Lung microvascular endothelial cell (primary cell): ENCODE measurements at places on chromosomes 2 and 18. TPM values are rescaled to one million over a fixed set of nuclear protein-coding genes. Genes with fewer than 3 reads are reported as not detected.
A peak's percentile ranks its signal among the peaks of the same experiment; 100 is the strongest.

DSC2 gene
- total RNA-seq, result under 0.01 TPM in 2 replicates

DNA sequence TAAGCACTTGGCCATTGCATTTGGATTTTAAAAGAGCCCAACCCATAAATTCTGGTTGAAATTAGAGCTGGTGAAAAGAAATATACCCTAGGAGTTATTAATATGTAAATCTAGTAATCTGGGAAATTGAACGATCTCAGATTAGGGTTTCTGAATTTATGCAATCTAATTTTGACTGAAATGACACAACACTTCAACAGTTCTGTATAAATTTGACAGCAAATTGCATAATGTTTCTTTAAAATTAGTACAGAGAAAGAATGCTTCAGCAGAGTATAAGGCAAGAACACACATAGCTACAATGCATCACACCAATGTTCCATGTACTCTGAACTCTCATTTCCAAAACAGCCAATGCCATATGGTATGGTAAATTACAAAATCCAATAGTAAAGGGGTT lies 201.5 kb upstream of the ITGA4 start:
- DNase-seq, result no peak

GRCh38 chr2:53545604-53546003 lies 222.0 kb upstream of the CHAC2 start:
- DNase-seq, result no peak

HOXD4 gene
- total RNA-seq, result 1.3 and 4.4 TPM in 2 replicates

GRCh38 chr2:69244882-69245281 lies 142.1 kb downstream of the GFPT1 start:
- DNase-seq, result no peak

- DNase-seq, result no peak
Observed at GRCh38 chr2:157269922-157270321, 12.4 kb downstream of the GALNT5 start.

DNA sequence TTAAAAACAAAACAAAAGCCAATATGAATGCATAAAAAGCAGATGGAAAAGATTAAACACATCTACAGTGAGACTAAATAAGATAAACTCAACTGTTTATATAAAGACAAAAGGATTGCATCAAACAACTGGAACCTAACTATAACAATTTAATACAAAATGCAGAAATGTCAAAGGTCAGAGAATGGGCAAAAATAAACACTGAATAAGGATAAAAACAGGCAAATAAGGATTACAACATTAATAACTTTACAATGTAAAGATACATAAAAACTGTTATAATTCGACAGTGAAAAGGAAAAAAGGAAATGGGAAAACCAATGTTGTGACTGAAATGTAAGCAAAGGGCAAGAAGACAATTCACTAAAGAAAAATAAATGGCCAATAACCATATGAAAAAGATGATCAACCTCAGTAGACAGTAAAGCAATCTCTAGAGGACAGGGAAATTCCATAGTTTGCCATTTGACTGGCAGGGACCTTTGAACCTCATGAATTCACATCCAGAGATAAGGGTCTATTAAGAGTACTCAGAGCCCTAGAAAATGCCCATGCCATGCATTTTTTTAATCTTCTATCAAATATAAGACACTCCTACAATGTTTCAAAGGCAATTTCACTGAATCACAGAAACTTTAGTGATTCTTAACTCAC lies 83.7 kb downstream of the TMEM131 start:
- DNase-seq, result no peak

DNA sequence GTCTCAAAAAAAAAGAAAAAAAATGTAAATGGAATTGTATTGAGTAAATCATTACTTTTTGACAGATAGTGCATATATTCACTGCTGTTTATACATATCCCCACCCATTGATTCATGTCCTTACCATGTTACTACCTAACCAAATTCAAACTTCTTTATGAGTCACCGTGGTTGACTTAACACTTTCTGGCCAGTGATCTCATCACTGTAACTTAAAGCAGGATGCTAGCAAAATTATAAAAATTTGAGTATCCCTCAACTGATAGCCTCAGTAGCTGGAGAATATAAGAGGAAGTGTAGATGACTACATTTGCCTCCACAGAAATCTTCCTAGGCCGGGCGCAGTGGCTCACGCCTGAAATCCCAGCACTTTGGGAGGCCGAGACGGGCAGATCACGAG lies 13.4 kb downstream of the CNOT9 start:
- DNase-seq, result no peak

GRCh38 chr2:43343573-43344304 lies 117.3 kb upstream of the ZFP36L2 start:
- peak; percentile 75 for DNase-seq

DNA sequence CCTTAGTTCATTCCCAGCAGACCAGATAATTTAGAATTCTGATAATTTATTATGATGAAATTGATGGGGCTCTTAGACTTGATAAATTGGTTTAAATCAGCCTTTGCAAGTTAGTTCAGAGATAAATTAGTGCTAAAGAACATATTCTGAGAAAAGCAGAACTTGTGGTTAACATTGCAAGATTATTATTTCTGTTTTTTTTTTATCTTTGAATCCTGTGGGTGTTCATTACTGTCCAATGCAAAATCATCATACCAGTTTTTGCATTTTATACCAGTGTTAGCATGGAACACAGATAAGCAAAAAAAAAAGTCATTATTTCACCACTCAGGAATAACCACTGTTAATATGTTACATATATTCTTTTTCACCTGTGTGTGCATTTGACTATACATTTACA lies 9.1 kb downstream of the SEPTIN2 start:
- no peak for DNase-seq

RNASEH1 gene
- total RNA-seq, result 21.8 and 23.4 TPM in 2 replicates

DNA sequence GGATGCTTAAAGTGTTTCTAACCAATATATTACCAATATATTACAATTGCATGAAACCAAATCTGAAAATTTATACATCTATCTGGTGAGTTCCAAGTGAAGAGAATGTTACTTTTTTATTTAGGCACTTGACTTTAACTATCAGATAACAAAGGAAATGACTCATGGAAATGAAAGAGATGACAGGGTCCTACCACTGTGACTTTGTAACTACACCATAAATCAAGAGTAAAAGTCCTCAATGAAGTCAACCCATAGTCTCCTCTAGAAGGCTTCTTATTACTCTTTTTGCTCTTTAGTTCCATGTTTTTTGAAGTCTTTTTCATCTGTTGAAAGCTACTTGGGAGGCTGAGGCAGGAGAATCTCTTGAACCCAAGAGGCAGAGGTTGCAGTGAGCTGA lies 545.0 kb upstream of the PIK3C3 start:
- DNase-seq, result no peak

- DNase-seq, result no peak
Observed at GRCh38 chr18:74294526-74294925, 2.8 kb upstream of the CYB5A start.

GRCh38 chr2:105127289-105127915 lies 89.5 kb downstream of the MRPS9 start:
- no peak for DNase-seq

GRCh38 chr2:231450548-231450989 lies 13.7 kb downstream of the NCL start:
- DNase-seq, result no peak

DNA sequence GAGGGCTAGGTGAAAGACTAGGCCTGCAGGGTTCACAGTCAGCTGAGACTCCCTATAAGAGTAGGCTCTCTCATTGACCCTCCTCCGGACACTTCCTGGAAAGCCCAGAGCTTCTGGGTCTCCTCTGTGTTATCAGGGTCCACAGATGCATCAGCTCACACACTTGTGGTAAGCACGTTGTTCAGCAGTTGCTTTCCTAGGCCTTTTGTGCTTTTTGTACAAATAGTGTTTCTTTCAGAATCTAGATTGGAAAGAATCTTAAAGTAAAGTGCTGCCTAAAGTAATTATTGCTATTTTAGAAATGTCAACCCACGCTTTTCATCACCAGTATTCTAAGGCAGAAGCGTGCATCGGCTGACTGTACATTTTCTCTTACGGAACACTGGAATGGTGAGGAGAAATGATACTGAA lies 15.5 kb downstream of the SLC9A2 start:
- no peak for DNase-seq

DNA sequence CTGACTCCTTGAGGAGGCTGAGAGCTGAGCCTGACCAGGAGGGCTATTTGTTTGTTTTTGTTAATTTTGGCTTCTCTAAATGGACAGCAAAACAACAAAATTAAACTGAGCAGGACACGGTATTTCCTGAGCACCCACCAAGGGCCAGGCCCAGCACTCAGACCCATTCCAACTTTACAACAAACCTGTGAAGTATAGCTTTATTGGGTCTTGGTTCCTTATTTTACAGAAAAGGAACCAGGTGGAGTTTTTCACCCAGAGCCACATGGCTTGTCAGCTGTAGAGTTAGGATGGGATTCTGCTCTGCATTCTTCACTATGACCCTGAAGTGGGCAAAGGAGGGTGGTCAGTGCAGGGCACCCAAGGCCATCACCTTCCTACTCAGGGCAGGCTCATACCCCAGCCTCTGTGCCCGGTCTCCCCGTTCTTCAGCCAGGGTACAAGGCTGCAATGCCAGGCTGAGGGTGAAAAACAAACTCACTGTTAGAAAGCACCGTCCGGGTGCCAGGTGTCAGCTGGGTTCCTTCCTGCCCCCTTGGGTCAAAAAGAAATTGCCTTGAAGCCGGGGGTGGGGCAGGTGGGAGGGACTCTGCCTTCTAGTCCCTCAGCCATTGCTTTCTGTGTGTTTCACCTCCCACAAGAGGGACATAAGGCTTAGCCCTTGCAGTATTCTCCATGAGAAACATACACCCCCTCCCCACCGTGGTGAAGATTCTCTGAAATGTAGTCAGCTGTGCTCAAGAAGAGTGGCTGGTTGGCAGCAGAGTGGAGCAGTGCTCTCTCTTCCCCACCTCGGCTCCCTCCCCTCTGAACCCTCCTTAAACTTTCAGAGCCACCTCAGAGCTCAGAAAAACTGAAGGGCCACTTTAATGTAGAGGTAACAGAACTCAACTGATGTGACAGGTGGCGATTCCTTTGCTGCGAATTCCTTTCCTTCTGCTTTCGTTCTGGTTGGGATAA lies 2.2 kb downstream of the PSD4 start:
- DNase-seq, result no peak

- DNase-seq, result no peak
Observed at GRCh38 chr2:763766-764525, 86.7 kb upstream of the TMEM18 start.

DNA sequence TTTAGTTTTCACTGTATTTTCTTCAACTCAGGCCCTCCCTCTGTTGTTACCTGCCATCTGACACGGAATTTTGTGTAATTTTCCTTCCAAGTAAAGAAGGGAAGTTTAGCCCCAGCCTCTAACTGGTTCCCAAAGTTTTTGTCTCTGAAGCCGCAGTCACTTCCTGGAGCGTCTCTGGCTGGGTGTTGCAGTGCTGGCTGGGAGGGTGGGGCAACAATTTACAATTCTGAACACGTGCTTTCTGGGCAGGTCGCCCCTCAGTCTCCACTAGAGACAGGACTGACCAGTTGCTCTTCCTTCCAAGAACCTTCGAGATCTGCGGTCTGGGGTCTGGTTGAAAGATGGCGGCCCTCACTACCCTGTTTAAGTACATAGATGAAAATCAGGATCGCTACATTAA lies 3.5 kb downstream of the CNDP2 start:
- peak; percentile 81 for DNase-seq

TBC1D8 gene
- total RNA-seq, result 62.8 and 96.8 TPM in 2 replicates

GRCh38 chr18:44699572-44700261 lies 19.0 kb downstream of the SETBP1 start:
- DNase-seq, result no peak

GRCh38 chr18:58960946-58961722 lies 96.5 kb downstream of the ZNF532 start:
- DNase-seq, result no peak

CHMP3 gene
- total RNA-seq, result 47.9 and 58.9 TPM in 2 replicates

DNA sequence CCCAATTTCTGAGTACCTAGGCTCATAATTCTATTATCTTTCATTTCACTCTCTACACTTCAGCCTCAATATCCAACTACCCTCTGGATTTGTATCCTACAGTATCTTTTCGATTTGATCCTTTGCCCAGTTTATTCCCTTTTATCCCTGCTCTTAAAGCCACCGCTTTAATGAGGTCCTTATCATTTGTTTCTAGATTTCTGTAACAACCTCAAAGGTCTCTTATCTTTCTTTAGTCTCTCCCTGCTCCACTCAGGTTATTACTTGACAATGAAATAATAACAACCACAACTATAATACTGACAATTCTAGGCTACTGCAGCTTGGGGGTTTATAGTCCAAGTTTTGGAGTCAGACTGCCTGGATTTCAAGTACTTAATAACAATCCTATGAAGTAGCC lies 25.9 kb upstream of the ASNSD1 start:
- DNase-seq, result no peak

- no peak for DNase-seq
Observed at GRCh38 chr2:43078781-43079755, 147.3 kb downstream of the ZFP36L2 start.

ITGB6 gene
- total RNA-seq, result not detected in 2 replicates

MZT2B gene
- total RNA-seq, result 201 and 373 TPM in 2 replicates

TWIST2 gene
- 0.20 and 0.44 TPM in 2 replicates for total RNA-seq

- peak; percentile 43 for DNase-seq
Observed at GRCh38 chr2:196404276-196404675, 232.9 kb upstream of the STK17B start.

DNA sequence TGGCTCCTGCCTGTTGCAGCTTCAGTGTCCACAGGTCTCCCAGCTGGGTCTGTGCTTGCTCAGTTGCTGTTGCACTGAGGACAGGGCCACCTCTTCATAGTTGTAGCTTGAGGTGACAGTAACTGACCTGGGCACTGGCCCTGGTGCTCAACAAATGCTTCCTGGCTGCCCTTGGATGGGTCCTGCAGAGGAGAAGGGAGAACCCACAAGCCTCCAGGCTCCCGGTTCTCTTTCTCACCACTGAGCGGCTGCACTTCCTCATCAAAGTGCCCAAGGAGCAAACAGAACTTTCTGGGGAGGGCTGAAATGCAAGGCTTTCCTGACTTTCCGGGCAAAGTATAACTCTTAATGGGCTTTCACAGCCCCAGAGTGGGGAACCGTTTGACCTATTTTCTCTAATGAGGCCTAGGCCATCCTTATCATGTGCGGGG lies 38.7 kb downstream of the LCT start:
- DNase-seq, result no peak

DNA sequence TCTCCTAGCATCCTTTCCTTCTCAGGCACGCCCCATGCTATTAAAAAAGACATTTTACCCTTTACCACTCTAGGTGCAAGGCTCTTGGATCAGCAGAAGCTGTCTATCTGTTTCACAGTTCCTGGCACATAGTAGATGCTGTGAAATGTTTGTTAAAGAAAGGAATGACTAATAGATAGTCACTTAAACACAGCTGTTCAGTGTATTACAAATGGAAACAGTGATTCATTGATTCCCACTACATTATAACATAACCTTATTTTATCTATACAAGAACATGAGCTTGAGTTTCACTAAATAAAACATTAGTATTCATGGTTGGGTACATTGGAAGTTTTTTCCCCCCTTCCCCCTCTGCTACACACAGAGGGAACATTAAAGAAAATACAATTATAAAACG lies 142.1 kb downstream of the ASXL3 start:
- no peak for DNase-seq
